H1 (cell line): ENCODE measurements at places on chromosomes 6 and 20.

DNA sequence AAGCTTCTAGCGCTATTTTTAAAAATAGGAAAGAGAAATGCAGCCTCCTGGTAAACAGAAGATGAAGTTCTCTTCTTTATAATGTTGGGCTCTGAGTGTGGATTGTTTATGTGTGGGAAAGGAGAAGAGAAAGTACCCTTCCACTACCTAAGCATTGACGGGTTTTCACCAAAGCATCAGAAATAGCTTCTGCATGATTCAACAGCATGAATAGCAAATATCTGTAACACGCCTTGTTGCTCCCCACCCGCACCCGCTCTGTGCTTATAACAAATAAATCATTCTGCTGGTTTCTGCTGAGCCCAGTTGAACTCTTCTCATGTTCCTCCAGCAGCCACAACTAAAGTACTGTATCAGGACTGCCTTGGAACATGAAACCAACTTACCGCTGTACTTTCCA lies 20.7 kb downstream of the TXLNB start:
- DNase-seq: no peak
- no peaks in the 10 kb centered on the region for H3K4me1 ChIP-seq
- H3K27ac ChIP-seq: no peak overlapping the region
- no peaks in the 10 kb centered on the region for H3K27me3 ChIP-seq
- H3K4me3 ChIP-seq: no peak overlapping the region
- no peaks in the 10 kb centered on the region for H3K36me3 ChIP-seq

DNA sequence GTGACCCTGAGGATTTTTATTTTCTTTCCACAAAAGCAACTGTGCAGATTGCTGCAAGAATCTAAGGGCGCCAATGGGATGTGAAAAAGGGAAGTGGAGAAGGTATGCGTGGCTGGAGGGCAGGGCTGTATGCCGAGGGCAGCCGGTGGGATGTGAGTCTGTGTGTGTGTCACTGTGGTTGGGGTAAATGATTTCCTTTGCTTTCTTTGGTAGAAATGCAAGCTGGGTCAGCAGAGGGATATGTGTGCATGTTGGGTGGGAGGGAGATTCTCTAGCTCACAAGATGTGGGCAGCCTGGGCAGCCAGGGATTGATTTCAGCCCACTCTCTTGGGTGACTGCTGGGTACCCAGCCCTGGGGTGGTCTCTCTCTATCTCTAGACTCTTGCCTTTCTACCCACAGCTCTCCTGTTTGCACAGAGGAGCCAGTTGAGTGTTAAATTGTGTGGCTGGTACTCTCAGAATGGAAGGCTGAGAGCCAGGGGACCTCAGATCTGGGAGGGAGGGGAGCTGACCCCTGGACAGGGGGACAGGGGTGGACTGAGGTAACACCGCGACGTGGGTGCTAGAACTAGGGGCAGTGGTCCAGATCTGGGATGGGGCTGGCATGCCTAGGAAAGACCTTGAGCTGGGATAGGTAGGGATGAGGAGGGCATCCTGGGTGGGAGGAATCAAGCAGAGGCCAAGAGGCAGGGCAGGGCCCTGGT lies 136.8 kb upstream of the RNF24 start:
- DNase-seq: no peak
- H3K27me3 ChIP-seq: peaks cover 17% of the 10 kb centered on the region
- H3K4me3 ChIP-seq: no peak overlapping the region
- no peak overlapping the region for H3K27ac ChIP-seq

DNA sequence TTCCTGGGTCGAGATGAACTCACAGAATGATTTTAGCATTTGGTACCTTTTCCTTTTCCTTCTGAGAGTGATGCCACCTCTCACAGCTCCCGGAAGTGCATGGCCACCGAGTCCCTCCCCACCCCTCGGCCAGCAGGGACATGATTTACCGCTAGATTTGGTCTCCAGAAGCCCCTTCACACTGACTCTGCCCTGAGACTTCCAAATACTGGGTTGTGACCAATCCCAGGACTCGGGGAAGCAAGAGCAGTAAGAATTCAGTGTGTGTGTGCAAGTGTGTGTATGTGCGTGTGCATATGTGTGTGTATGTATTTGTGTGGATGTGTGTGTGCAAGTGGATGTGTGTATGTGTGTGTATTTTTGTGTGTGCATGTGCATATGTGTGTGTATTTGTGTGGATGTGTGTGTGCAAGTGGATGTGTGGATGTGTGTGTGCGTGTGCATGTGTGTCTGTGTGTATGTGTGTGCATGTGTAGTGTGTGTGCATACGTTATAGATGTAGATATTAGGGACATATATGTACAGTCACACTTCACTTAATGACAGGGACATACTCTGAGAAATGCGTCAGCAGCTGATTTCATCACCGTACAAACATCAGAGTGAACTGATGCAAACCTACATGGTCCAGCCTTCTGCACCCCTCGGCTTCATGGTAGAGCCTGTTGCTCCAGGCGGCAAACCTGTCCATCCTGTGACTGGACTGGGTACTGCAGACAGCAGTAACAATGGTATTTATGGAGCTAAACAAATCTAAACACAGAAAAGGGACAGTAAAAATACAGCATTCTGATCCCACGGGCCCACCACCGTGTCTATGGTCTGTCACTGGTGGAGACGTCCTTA lies 374.5 kb downstream of the TAF4 start:
- H3K4me3 ChIP-seq: no peak overlapping the region
- no peaks in the 10 kb centered on the region for H3K36me3 ChIP-seq
- DNase-seq: no peak
- H3K4me1 ChIP-seq: no peaks in the 10 kb centered on the region

DNA sequence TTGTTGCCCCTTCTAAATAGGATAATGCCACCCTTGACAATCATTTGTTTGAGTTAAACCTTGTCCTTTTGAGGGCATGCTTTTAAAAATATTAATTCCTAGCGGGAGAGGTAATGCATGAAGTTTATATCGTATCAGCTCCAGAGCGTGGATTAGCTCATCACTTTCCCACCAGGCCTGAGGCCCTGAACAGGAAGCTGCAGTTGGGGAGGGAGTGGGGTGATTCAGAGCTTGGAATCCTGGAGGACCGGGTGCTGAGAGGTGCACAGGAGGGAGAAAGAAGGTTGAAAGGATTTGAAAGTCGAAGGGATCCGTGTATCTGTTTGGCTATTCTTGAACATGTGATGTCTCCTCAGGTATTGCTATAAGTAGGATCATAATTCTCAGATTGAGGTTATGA lies 25.0 kb downstream of the ZDHHC14 start:
- no peak for DNase-seq
- H3K36me3 ChIP-seq: no peaks in the 10 kb centered on the region
- no peaks in the 10 kb centered on the region for H3K27me3 ChIP-seq

- H3K36me3 ChIP-seq: no peaks in the 10 kb centered on the region
- no peaks in the 10 kb centered on the region for H3K27me3 ChIP-seq
- no peak overlapping the region for H3K27ac ChIP-seq
- no peak for DNase-seq
- no peaks in the 10 kb centered on the region for H3K4me1 ChIP-seq
Observed at GRCh38 chr20:5714261-5715041, 35.8 kb upstream of the SHLD1 start.

- H3K36me3 ChIP-seq: no peaks in the 10 kb centered on the region
- H3K4me3 ChIP-seq: no peak overlapping the region
- no peak for DNase-seq
Observed at GRCh38 chr20:63917811-63918210, 22.9 kb downstream of the DNAJC5 start.

DNA sequence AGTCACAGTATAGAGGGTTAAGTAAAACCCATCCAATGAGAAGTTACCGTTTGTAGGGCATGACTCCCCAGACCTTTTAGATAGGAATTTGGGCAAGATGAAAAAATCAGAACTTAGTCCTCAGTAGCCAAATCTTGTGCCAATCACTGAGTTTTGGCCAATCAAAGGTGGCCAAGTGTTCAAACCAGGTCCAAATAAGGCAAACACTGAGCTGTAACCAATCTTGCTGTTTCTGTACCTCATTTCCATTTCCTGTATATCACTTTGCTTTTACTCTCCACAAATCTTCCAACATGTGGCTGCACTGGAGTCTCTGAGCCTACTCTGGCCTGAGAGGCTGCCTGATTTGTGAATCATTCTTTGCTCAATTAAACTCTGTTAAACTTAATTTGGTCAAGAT lies 81.8 kb upstream of the GPR6 start:
- H3K4me3 ChIP-seq: no peak overlapping the region
- no peak for DNase-seq
- H3K36me3 ChIP-seq: peaks cover 8% of the 10 kb centered on the region; the same call in 1 of the 2 replicates
- no peaks in the 10 kb centered on the region for H3K27me3 ChIP-seq

- no peak for DNase-seq
- H3K27me3 ChIP-seq: no peaks in the 10 kb centered on the region
- H3K4me1 ChIP-seq: peaks cover 3% of the 10 kb centered on the region
Observed at GRCh38 chr20:3459881-3460307, 10.9 kb upstream of the ATRN start.

DNA sequence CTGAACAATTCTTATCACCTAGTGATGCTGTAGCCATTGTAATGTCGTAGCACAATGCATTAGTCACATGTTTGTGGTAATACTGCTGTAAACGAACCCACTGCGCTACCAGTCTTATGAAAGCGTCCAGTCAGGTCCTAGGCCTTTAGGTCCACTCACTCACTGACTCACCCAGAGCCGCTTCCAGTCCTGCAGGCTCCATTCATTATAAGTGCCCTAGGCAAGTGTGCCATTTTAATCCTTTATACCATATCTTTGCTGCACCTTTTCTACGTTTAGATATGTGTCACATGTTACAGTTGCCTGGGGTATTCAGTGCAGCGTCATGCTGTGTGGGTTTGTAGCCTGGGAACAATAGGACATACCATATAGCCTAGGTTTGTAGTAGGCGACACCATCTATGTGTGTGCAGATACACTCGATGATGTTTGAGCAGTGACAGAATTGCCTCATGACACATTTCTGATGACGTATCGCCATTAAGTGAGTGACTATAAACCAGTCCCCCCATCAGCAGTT lies 15.4 kb downstream of the IGF2R start:
- no peak overlapping the region for H3K27ac ChIP-seq
- no peaks in the 10 kb centered on the region for H3K27me3 ChIP-seq
- H3K36me3 ChIP-seq: no peaks in the 10 kb centered on the region
- no peak overlapping the region for H3K4me3 ChIP-seq
- DNase-seq: no peak
- H3K4me1 ChIP-seq: peaks cover 15% of the 10 kb centered on the region

DNA sequence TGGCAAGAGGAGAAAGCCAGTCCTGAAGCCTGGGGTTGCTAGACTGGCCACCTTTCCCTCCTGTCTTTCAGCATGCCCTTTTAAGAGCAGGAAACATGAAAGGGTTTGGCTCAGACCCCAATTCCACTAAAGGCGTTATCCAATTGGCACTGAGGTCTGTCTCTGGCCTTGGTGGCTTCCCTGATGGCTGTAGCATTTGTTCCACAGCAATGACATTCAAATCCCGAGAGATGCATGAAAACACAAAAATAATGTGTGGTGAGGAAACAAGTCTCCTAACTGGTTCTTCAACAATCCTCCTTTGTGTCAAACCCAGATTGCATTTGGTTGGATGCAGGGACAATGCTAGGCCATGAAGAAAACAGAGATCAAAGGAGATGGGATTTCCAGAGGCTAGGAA lies 56.5 kb upstream of the ADTRP start:
- DNase-seq: no peak
- H3K27me3 ChIP-seq: no peaks in the 10 kb centered on the region
- no peak overlapping the region for H3K27ac ChIP-seq
- H3K4me3 ChIP-seq: no peak overlapping the region

DNA sequence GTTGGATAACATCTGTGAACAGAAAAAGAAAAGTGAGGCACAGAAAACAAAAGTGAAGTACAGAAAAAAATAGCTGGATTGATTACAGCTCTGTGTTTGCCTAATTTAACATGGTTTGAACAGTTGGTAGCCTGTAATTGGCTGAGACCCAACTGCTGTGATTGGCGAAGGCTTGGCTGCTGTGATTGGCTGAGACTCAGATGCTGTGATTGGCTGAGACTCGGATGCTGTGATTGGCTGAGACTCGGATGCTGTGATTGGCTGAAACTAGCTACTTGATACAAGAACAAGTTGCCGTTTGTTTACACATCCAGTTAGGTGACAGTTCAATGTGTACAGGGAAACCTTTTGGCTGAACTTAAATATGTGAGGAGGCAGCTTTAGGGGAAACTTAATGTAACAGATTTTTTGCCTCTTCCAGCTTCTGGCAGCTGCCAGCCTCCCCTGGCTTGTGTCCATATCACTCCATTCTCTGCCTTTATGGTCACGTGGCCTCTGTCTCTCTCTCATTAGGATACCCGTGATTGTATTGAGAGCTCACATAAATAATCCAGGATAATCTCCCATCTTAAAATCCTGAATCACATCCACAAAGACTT lies 223.4 kb upstream of the FOXA2 start:
- H3K36me3 ChIP-seq: no peaks in the 10 kb centered on the region
- H3K4me1 ChIP-seq: no peaks in the 10 kb centered on the region
- no peak overlapping the region for H3K4me3 ChIP-seq
- H3K27ac ChIP-seq: no peak overlapping the region

- no peak overlapping the region for H3K27ac ChIP-seq
- no peaks in the 10 kb centered on the region for H3K4me1 ChIP-seq
- H3K4me3 ChIP-seq: no peak overlapping the region
Observed at GRCh38 chr6:23349521-23350147, 776.4 kb upstream of the NRSN1 start.

GRCh38 chr20:19737025-19737424 lies 21.0 kb upstream of the RIN2 start:
- H3K27ac ChIP-seq: no peak overlapping the region
- no peak overlapping the region for H3K4me3 ChIP-seq
- no peaks in the 10 kb centered on the region for H3K27me3 ChIP-seq

- no peaks in the 10 kb centered on the region for H3K36me3 ChIP-seq
- no peaks in the 10 kb centered on the region for H3K27me3 ChIP-seq
- no peak for DNase-seq
- H3K4me1 ChIP-seq: no peaks in the 10 kb centered on the region; the same call in 1 of the 2 replicates
- H3K27ac ChIP-seq: no peak overlapping the region
Observed at GRCh38 chr6:7769702-7770101, 43.8 kb downstream of the BMP6 start.

DNA sequence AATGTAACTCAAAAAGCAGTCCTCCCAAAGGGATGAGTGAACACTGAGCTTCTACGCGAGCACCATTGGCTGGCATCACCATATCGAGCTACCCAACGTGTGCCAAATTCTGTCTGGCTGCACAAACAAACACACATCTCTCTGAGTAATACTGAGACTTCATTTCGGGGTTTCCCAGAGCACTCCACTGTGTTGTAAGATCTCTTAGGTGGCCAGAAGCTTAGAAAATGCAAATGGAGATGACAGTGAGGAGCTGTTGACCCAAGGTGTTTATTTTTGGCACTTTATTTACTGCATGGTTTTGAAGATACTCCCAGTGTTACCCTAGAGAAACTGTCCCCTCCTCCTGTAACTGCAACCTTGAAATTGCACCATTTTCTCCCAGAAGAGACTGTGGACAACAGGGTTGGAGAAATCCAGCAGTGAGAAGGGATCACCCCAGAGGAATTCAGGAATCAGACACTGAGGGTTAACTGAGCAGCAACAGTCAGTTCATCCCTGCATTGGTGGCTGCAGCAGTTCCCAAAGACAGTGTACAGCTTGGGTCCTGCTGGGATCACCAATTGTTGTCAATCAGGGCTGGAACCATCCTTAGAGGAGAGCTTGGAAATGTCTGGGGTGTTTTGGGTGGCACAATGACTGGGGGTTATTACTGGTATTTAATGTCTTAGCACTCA lies 1.0 kb upstream of the RIPOR2 start:
- DNase-seq: no peak
- H3K27ac ChIP-seq: no peak overlapping the region
- no peaks in the 10 kb centered on the region for H3K36me3 ChIP-seq

GRCh38 chr6:140370976-140371870 lies 996.8 kb upstream of the CITED2 start:
- H3K4me3 ChIP-seq: no peak overlapping the region
- H3K4me1 ChIP-seq: no peaks in the 10 kb centered on the region
- no peaks in the 10 kb centered on the region for H3K27me3 ChIP-seq
- no peak for DNase-seq
- no peak overlapping the region for H3K27ac ChIP-seq
